ENCODE measurements at places on chromosomes 16 and 17.

DNA sequence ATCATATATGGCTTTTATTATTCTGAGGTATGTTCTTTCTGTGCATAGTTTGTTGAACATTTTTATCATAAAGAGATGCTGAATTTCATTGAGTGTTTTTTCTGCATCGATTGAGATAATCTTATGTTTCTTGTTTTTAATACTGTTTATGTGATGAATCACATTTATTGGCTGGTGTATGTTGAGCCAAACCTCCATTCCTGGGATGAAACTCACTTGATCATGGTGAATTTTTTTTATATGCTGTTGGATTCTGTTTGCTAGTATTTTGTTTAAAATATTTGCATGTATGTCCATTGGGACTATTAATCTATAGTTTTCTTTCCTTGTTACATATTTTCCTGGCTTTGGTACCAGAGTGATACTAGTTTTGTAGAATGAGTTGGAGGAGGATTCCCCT lies 500.2 kb downstream of the CDH11 start:
- no peak for DNase-seq

- DNase-seq, result peak; percentile 53
Observed at GRCh38 chr17:44363613-44364159, at the start of gene FAM171A2. Gene FAM171A2, minus strand, starts transcription at chr17:44363853. Its CDS starts 139 bp downstream, at chr17:44363714.

DNA sequence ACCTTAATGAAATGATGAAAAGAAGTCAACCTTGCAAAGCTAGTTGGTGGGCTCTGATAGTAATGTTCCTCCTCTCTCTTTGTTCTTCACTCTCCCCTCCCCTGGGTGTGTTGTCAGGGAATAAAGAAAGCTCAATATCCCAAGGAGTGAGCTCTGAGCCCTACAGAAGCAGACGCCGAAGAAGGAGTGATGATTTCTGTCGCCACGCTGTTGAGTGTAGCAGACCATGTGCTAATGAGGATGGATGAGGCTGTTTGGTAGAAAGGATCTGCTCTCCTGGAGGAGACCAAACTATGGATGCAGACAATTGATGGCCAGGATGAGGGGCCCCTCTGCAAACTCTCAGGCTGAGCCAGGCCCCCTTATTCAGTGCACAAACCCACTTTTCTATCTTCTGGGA lies 140.0 kb upstream of the DNAH9 start:
- no peak for DNase-seq

- DNase-seq, result no peak
Observed at GRCh38 chr16:86357950-86358349, 152.4 kb upstream of the FOXF1 start.

GRCh38 chr16:46807336-46807735 lies 23.6 kb downstream of the C16orf87 start:
- no peak for DNase-seq

All from activated T-cell treated with anti-CD3 and anti-CD28 coated beads for 1 hour (primary cell).